AG09309 (cell line): ENCODE measurements at places on chromosomes 2 and 18.

- DNase-seq = no peak
These were observed 9.1 kb upstream of the ATP6V1C2 start for GRCh38 chr2:10712185-10712809.

- DNase-seq = no peak
These were observed 60.1 kb downstream of the NEDD4L start for GRCh38 chr18:58104096-58104495.

DNA sequence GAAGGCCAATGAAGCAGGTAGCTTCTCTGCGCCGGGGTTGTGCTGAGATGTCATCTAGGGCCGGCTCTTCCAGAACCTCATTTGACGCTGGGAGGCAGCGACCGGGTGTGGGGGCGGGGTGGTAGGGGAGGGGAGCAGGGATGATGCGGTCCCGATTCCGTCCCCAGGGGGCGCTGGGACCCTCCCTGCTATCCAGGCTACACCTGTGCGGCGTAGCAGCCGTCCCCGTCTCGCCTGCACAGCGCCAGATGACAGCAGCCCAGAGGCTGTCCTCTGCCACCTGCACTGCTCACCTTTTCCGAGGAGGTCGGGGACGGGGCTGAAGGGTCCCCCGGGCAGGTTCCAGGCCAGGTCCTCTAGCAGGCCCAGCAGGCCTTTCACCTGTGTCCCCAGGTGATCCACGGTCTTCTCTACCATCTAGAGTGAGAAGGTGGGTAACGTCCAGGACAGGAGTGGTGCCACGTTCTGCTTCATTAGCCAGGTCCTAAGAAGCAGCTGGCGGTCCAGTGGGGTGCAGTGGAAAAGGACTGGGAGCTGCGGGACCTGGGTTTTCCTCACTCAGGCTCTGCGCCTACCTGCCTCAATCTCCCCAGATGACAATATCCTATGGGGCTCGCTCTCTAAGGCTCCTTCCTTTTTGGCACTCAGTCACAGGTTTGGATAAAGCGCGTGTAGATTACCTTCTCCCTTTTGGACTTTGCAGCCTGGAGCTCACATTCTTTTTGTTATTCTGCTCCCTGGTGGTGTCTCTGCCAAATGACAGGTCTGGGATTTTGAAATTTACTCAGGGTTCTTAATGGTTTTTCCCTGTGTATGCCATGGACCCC, 56.0 kb upstream of the RAB6C start:
- DNase-seq = no peak

DNA sequence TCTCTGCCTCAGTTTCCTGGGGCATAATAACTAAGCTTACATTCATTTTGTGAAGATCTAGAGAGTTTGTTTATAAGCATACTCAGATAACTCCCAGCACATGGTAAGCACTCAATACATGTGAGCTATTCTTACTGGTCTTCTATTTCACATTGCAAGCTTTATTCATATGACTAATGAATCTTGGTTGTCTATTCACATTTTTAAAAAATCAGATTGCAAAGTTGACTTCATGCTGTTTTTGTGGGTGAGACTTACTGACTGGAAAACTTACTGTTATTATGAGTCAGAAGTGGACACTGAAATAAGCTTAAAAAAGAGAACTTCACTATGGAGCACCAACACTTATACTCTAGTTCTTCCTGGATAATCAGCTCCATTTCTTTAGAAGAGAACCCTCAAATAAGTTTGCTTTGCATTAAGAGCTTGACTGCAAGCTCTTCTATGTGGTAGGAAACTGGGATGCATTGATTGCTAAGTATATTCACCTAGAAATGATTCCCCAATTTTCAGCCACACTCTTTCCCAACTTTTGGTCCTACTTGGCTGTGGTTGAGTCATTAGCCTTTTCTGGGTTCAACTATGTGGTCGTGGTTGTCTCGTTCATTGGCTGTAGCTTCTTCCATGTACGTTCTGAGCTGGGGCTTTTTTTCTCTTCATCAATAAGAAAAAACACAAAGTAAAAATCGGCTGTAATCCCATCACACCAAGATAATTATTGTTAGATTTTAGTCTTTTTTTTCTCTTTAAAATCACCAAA, 29.5 kb upstream of the RBMS1 start:
- DNase-seq = peak; percentile 43

- DNase-seq = no peak
These were observed 19.6 kb downstream of the ANKMY1 start for GRCh38 chr2:240538031-240538780.

DNA sequence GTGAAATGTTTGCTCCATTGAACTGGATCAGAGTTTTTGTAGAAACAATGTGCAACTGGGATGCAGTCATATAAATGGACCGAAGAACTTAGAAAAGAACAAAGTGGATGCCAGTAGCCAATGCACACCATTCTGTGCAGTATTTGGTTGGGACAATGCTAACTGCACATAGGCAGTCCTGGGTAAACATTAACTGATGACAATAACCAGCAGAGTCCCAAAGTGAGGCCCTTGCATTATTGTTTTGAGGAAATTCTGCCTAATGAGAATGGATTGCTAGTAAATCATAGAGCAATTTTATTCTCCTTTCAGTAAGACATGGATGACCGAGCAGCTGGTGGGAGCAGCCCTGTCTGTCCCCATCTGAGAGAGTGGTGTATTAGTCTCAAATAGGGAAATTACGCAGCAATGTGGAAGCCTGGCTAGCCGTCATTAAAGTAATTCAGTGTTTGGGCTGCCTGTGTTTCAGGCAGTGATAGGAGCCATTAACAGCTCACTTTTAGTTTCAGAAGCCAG, 94.9 kb downstream of the KCTD1 start:
- DNase-seq = no peak

- DNase-seq = no peak
These were observed 142.6 kb upstream of the LGALSL start for GRCh38 chr2:64311191-64311910.

DNA sequence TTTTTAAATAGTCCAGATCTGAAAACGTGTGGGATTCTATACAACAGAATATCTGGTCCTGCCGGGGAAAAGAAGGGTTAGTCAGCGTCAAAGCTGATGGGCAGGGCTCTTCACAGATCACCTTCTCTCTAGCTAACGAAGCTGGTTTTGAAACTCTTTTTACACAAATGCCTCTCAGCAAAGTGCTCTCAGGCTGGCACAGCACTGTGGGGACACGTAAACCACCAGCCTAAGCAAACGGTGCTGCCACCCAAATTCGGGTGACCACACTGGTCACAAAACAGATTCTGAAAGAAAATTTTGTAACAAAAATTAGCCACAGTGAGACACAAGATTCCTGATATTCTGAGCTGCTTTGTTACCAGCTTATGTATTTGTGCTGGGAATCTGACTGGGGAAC, 53.1 kb upstream of the ARL5A start:
- no peak for DNase-seq

DNA sequence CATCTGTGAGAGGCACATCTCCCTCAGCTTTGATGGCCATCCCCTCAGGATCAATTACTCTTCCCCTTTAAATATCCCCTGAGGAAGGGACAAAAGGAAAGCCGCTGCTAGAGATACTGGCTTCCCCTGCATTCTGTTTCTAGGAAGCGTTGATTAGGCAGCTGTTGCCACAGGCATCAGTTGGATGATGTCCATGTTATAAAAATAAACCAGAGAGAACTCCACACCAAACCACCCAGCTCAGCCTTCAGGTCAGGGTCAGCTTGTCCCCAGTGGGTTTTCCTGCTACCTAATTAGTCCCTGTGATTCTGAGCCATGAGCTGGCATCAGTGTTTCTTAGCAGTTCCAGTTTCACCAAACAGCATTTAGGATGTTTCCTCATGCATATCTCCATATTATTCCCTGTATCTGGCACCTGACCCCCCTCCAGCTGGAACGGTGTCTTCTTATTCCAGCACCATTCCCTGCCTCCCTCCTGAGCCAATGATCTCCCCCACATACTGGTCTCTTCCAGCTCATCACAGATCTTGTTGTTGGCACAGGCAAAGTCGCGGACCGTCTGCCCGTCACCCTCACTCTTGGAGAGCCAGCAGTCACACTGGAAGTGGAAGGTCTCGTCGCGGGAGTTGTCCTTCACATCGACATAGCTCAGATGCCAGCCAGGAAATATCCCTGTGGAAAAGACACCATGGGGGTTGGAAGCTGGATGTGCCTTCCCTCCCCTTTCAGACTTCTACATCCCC, 168.4 kb downstream of the LOXHD1 start:
- no peak for DNase-seq

DNA sequence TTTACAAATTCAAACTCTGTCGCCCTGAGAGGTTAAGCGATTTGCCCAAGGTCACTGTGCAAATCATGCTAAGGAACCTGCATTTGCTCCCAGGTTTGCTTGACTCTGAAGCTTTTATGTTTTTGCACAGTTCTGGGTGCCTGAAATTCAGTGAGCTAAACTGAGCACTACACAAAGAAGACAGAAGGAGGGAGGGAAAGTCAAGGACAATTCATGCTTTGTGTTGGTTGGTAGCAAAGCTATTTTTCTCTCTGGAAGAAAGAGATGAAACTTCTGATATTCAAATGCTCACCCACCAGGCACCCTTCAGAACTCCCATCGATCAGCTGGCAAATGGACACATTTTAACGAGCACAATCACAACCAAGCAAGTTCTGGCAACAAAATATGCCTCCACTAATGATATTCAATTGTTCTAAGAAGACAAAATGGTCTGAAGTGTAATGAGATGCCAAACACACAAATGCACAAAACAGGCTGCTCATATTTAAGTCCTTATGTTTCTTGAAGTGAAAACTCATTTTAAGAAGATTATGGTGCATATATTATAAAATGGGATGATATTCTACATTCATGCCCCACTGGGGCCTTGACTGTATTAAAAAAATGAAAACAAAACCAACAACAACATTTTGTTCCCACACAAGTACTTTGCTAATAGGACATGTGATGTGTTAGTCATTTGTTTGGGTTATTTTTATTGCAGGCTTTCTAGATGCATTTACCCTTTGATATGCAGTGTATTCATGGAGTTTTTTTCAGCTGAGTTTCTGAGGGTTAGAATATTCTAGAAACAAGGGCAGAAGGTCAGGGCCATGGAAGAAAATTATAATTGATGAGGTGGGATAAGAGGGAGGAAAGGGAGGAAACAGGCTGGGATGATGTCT, 445.6 kb upstream of the CELF4 start:
- no peak for DNase-seq

GRCh38 chr2:8884812-8885211, 47.4 kb upstream of the KIDINS220 start:
- DNase-seq = no peak

GRCh38 chr18:58047556-58047882, 3.5 kb downstream of the NEDD4L start:
- DNase-seq = no peak

GRCh38 chr2:120005834-120006521, 6.9 kb upstream of the EPB41L5 start:
- DNase-seq = no peak

DNA sequence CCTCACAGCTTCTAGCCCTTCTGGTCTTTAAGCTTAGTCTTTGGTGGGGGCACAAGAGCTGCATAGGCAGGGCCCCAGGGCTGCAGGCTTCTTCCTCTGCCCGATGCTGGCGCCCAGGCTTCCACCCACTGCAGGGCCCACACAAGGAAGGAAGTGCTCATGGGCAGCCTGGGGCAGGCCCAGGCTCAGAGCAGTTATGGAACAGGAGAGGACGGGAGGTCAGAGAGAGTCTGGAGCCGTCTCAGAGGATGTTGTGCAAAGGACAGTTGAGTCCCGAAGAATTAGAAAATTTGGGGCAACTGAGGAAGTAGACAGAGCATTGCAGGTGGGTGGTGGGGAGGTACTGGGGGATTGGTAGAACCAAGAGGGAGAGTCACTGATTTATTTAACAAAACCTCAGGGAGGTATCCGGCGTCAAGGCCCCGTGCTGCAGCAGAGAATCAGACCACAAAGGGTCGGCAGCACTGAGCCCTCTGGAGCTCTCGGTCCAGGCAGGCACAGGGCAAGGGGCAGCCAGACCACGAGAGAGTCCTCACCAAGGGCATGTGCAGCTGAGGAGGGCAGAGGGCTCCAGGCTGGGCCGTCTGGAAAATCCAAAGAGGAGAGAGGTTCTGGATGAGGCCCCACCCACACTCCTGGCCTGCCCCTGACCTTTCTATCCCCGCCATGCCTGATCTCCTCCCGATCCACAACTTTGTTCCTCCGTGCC, 110.8 kb upstream of the GLI2 start:
- no peak for DNase-seq

GRCh38 chr18:72692086-72692485, 147.9 kb upstream of the CBLN2 start:
- DNase-seq = no peak

DNA sequence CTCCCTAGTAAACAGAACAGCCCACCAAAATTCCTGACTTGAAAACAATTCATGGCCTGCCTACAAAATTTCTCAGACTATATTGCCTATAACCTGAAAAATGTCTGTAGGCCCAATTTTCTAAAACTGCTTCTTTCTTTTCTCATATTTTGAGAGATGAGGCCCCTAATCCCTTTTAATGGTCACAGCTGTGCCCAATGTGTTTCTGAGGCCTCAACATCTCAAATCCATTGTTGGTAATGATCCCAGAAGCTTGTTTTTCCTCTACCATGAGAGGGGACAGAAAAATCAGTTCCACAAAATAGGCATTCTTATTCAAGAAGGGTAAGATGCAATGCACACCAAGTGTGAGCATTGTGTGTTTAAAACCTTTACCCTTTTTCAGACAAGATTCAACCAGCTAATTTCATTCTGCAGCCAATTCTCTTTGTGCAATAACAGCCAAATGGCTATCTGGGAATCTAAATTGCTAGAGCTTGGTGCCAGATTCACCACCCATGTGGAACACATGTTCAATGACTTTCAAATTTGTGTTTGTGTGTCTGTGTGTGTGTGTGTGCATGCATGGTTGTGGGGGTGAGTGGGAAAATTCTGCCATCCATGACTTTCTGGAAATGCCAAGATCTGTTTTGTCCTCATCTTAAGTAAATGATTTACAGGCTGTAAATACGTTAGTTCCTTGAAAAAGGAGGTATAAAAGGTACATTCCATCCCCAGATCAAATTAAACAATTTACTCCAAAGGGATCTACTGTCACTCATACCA, 319.5 kb downstream of the TNS1 start:
- DNase-seq = no peak

- DNase-seq = peak; percentile 39
These were observed 393.9 kb upstream of the SLC14A2 start for GRCh38 chr18:45221363-45221762.

DNA sequence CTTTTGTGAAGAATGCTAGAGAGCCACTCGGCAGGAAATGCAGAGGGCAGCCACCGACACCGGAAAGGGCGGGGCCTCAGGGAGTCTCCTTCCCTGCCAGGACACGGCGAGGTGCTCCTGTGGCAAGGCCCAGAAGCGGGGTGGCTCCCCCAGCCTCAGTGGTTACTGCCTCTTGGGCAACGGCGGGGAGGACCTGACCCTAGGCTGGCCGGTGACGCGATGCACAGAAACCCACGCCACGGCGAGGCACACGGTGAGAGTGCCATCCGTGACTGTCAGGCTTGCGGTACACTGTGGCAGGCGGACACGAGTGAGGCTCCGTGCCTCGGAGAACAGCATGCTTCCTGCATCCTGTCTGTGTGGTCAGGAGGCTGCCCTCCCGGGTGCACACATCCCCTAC, 47.8 kb downstream of the ZAP70 start:
- DNase-seq = no peak

DNA sequence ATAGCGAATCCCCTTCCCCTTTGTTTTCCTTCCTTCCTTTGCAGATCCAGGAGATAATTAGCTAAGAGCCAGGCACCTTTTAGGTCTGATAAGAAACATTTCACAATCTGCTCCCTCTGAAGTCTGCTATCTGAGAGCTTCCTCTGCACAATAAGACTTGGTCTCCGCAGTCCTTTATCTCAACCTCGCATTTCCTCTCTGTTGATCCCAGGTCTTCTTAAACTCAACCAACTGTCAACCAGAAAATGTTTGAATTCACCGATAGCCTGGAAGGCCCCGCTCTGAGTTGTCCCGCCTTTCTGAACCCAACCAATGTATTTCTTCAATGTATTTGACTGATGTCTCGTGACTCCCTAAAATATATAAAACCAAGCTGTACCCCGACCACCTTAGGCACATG, 78.4 kb upstream of the CTDP1 start:
- DNase-seq = no peak
